CD4-positive, alpha-beta T cell treated with Interleukin-2 at 100 ng/mL for 4 hours (primary cell): ENCODE measurements at places on chromosomes 4 and X.
A peak's percentile ranks its signal among the peaks of the same experiment; 100 is the strongest.

- DNase-seq = peak; percentile 12
These were observed 15.0 kb downstream of the SCARB2 start for GRCh38 chr4:76198411-76199237.

- peak; percentile 97 for DNase-seq
These were observed at the start of the genes TACC3 and TMEM129 for GRCh38 chr4:1721003-1721665. Gene TACC3 (plus strand): TSS chr4:1721521. CDS start chr4:1723422, 1,901 bp downstream. Gene TMEM129 (minus strand): TSS chr4:1721323. CDS start chr4:1720837, 486 bp downstream.

GRCh38 chrX:124455966-124456365 lies 109.6 kb downstream of the SH2D1A start:
- DNase-seq = no peak

DNA sequence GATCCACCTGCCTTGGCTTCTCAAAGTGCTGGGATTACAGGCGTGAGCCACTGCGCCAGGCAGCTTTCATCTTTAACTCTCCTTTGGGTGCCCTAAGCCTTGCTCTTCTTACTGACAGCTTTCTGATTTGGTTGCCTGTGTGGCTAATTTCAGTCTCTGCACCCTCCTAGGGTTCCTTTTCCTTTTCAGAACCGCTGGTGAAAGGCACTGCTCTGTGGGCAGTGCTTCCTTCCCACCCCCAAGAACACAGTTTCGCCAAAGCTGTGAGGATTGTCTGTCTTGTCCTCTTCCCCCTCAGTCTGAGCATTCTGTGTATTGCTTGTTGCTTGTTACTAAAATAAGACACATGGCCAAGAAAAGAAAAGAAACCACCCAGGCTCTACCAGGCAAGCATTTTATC lies 101.4 kb upstream of the FRMPD3 start:
- no peak for DNase-seq

DNA sequence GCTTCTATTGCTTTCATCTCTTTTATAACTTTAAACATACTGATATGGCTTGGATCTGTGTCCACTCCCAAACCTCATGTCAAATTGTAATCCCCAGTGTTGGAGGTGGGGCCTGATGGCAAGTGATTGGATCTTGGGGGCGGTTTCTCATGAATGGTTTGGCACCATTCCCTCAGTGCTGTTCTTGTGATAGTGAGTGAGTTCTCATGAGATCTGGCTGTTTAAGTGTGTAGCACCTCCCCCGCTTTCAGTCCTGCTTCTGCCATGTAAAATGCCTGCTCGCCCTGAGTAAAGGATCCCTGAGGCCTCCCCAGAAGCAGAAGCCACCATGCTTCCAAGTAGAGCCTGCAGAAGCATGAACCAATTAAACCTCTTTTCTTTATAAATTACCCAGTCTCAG lies 17.7 kb downstream of the MND1 start:
- DNase-seq = no peak

GRCh38 chr4:63814171-63814964 lies 594.9 kb downstream of the TECRL start:
- no peak for DNase-seq

- no peak for DNase-seq
These were observed 2.4 kb upstream of the C4orf50 start for GRCh38 chr4:6020613-6021012.

GRCh38 chr4:155122382-155122781 lies 86.1 kb upstream of the NPY2R start:
- DNase-seq = no peak

DNA sequence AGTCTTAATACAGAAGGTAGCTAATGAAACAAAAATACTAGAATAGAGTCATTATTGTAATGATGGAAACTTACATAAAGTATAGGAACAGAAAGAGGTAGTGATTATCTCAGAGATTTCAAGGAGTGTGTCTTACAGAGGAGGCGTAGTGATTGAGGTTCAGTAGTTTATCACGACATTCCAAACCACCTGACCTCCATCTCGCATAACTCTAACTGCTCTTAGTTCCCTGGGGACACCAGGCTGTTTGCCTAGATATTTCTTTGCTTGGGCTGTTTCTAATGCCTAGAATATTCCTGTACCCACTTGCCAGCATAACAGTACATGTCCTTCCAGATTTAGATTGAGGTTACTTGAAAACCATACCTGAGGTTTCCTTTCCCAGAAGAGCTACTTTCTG lies 29.1 kb downstream of the STAG2 start:
- DNase-seq = no peak

DNA sequence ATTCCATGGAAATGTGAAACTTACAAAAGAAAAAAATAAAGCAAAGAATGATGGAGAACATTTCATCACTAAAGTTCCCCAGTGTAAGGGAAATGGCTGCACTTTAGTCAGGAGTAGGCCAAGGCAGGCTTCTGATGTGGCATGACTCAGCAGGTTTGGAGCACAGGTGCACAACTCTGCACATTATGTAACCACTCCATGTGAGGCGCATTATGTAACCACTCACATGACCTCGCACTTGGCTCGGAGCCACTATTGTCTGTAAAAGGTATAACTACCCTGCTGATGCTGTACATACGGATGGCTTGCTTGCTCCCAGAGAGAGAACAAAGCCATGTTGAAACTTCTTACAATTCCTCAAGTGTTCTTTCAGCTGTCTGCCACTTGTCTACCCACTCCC lies 727.6 kb downstream of the TRAM1L1 start:
- DNase-seq = peak; percentile 3

GRCh38 chr4:48290146-48290772 lies 20.6 kb upstream of the TEC start:
- peak; percentile 19 for DNase-seq

DNA sequence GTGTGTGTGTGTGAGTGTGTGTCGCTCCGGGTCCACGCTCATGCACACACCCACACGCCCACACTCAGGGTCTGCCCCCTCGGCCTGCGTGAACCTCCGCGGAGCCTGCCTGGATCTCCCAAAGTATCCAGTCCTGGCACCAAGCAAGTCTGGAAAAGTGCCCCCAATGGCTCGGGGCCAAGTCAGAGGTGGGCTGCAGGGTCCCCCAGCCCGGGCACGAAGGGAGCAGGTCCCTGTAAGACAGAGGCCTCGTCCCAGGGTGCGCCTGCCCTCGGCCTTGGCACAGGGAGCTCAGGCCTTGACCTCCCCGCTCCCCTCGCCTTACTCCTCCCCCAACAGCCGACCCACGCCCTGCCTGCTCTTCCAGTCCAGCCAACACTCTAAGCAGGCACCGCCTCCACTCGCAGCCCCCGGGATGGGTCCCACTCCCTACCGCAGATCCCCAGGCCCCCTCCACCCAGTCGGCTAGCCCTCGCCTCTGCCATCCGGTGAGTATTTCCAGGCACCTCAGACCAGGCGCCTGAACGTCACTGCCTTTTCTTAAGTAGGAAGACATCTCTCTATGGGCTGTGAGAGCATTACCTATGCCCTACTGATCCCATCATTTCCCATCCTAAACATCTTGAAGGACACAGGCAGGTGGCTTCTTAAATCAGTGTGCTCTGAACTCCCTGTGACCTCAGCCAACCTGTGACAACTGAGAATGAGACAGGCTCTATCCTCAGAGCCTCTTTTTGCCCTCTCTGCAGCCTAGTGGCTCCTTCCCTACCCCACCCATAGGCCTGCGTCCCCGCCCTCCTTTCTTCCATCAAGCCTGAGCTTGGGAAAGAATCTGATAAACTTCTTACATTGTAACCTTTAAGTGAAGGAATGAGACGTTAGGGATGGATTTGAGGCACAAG lies 704 bp downstream of the FAM114A1 start:
- no peak for DNase-seq

DNA sequence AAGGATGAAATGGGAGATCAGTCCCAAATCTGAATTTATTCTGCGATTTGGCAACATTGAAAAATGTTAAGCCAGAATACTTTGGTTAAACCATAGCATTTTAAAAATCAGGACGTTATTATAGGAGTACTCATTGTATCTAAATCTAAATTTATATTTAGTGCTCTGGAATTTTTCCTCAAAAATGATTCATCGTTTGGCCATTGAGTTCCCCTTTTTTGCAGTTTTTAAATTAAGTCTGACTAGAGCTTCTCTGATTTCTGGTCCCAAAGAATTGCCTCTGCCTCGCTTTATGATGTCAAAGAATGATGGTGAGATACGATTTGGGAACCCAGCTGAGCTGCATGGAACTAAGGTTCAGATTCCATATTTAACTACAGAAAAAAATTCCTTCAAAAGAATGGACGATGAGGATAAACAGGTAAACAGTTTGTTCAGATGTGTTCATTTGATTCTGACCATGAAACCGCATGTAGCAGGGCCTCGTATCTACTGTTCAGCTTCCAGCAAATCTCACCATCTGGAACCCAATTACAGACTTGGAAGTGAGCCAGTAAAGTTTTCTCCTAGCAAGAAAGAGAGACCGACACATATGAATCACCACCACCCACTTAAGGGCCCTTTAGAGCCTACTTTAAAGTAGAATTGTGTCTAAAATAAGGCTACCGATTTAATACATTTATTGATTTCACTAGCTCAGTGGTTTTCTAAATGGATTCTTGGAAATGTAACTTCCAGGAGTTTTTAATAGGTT lies 75.6 kb downstream of the REPS2 start:
- DNase-seq = no peak

- DNase-seq = no peak
These were observed 11.3 kb downstream of the UCHL1 start for GRCh38 chr4:41267997-41268396.

DNA sequence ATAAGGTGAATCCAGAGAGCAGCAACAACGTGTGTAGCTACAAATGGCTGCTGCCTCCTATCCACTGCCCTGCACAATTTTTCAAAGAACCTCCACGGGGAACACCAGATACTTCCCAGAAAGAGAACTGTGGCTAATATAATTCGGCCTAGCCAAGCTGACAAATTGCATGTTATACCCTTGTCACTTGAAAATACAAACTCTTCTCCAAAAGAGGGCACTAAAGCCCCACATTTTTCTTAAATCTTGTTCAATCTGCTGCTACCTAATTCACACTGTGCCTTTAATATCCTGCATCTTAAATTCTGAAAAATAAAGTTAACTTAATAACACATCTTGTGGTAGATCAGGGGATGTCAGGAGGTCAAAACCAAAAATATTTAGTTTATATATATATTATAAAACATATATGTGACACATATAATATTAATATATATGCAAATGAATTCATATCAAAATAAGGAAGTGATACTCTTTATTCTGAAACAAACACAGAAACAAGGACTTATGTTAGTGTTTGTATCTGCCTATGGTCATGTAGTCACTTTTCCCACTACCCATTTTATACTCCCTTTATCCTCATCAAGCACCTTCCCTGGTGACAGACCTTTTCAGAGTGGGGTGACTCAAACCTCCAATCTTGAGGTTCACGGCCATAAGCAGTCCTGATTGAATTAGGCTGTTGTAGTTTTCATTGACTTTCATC lies 24.1 kb downstream of the CT45A1 start:
- DNase-seq = no peak

DNA sequence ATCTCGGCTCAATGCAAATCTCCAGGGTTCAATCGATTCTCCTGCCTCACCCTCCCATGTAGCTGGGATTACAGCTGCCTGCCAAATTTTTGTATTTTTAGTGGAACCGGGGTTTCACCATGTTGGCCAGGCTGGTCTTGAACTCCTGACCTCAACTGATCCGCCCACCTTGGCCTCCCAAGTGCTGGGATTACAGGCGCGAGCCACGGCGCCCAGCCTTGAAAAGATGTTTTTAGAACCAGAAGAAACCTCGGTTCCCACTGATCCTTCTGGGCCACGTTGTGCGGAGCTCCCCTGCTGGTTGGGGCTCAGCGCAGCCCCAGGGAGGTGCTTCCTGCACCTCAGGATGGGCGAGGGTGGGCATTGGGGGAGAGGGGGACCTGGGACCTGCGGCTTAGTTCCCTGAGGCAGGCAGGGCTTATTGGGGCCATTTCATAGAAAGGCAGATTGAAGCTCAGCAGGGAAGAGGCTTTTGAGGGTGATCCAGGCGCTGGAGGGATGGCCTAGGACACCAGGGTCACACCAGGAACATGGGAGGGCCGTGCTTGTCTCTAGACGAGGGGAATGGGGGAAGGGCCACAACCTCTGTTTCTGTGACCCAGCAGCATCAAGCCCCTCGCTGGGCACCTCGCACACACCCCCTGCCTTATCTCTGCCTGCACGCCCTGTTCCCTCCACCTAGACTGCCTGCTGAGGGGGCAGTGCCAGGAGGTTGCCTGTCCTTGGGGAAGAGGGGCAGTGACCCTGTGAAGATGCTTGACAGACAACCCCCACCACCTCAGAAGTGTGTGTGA lies 6.3 kb upstream of the ADD1 start:
- no peak for DNase-seq

DNA sequence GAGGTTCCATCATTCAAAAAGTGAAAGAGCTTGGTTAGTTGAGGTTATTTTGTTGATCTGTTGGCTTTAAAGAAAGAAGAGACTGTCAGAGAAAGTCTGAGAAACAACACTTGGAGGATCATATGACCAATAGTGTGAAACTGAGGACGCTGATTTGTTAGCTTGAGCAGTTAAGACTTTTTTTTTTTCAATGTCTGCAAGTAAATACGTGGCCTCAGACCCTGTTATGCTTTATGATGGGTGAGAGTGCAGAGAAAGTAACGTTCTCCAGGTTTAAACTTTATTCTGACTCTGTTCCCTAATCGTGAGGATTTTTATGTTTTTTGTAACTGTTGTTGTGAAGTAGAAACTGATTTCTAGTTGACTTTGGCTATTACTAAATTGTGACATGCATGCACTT lies 45.9 kb downstream of the GAB1 start:
- no peak for DNase-seq

- no peak for DNase-seq
These were observed 101.6 kb upstream of the JADE1 start for GRCh38 chr4:128707864-128708263.

GRCh38 chrX:21934414-21934813 lies 6.1 kb upstream of the SMS start:
- DNase-seq = no peak

DNA sequence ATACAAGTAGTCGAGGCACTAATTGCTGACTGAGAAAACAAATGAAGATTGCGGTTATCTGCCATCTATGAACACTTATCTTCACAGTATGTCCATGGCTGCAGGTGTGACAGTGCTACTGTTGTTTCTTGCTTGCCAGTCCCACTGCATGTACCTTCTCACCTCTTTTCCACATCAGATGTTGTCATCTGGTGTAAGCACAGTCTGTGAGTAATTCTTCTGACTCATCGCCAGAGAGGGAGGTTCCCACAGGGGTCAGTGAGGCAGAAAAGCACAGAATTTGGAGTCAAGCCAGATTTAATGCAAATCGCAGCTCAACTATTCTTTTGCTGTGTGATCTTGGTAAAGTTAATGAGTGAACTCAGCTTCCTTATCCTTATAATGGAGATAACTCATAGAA lies 144.4 kb downstream of the GLRA2 start:
- DNase-seq = no peak

GRCh38 chr4:54296548-54297203 lies 67.6 kb downstream of the PDGFRA start:
- no peak for DNase-seq
